ENCODE measurements at places on chromosomes 7 and 10.

GRCh38 chr10:28593811-28594210 is 60.9 kb downstream of the WAC start:
- no peak for DNase-seq

- DNase-seq, result no peak
These were observed 3.2 kb downstream of the MAFK start for GRCh38 chr7:1533547-1534329.

- DNase-seq, result no peak
These were observed 75.9 kb downstream of the CNOT4 start for GRCh38 chr7:135434047-135434446.

- DNase-seq, result no peak
These were observed 595.8 kb upstream of the MKI67 start for GRCh38 chr10:128721963-128722445.

Measured in chondrocyte (in vitro differentiated cells).